Chondrocyte (in vitro differentiated cells): ENCODE measurements at places on chromosomes 11 and 22. TPM values are rescaled to one million over a fixed set of nuclear protein-coding genes. Genes with fewer than 3 reads are reported as not detected.

The ARHGAP8 gene
- total RNA-seq, result 0.25 to 0.58 TPM (median 0.51 TPM) in 3 replicates

The CARD16 gene
- 2.0 TPM in 1 of 3 replicates, not detected in the others for total RNA-seq

The PPFIBP2 gene
- 86.4 to 120 TPM (median 90.8 TPM) in 3 replicates for total RNA-seq

- H3K4me3 ChIP-seq, result no peak overlapping the region
- peaks cover 11% of the 10 kb centered on the region for H3K36me3 ChIP-seq
- peaks cover 44% of the 10 kb centered on the region for H3K4me1 ChIP-seq
These were observed 551 bp downstream of the DBX1 start for GRCh38 chr11:20159466-20160381.

GRCh38 chr22:19870153-19871022, 15.7 kb upstream of the GNB1L start:
- no peak overlapping the region for H3K27ac ChIP-seq
- H3K36me3 ChIP-seq, result no peaks in the 10 kb centered on the region
- no peak overlapping the region for H3K4me3 ChIP-seq
- peak; percentile 90 for DNase-seq
